ENCODE measurements at places on chromosomes 12 and 14.

- DNase-seq = no peak
Observed at GRCh38 chr12:110638796-110639195, 24.9 kb downstream of the TCTN1 start.

GRCh38 chr12:42421844-42422779 lies 96.1 kb downstream of the PPHLN1 start:
- no peak for DNase-seq

DNA sequence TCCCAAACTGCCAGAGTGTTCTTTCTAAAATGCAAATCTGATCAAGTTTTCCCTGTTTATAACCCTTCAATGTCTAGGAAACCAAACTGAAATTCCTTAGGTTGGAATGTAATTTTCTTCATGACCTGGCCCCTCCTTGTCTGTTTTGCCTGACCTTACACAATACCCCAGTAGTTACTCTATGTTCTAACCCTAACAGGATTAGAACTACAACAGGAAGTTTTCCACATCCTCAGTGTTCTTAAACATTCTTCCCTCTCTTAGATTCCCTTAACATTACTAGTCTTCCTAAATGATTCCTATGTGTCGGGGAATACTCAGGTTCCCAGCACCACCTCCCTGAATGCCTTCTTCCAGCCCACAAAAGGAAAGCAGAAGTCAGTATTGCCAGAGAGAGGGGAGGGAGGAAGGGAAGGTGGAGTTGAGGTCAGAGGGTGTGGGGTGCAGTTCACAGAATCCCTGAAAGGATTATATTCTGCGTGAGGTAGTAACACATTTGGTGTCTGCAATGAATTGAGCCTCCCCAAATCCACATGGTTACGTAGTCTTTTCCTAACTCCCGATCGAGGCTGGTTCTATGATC lies 72.6 kb downstream of the BBS10 start:
- DNase-seq = no peak

DNA sequence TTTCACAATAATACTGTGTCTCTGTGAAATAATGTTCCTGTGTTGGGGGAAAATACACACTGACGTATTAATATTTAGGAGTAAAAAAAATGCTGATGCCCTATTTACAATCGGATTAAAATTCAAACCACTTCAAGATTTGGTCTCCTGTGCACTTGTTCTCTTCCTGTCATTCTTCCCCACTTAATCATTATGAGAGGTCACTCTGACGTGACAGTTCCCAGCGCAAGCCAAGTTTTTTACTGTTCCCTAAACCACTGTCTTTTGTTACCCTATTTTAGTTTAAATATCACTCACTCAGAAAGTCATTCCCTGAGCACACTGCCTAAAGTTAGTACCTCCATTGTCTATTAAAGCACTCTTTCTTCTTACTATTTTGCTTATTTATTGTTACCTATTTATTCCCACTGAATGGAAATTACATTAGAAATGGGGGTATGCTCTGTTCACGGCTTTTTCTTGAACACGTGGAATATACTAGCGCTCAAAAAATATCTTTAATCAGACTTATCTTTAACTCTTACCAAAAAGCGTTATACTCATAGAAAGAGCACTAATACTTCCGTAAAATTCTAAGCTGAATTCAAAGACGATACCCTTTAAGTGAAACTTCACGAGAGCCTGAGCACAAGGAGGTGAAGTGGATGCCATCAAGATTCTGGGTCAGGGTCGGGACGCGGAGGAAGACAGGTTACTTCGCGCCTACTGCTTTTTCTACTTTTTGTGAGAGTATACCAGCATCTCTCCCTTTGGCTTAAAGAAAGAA lies 670 bp upstream of the PSMA3 start:
- DNase-seq = no peak

- peak; percentile 41 for DNase-seq
Observed at GRCh38 chr14:61452452-61452851, 131.1 kb downstream of the PRKCH start.

DNA sequence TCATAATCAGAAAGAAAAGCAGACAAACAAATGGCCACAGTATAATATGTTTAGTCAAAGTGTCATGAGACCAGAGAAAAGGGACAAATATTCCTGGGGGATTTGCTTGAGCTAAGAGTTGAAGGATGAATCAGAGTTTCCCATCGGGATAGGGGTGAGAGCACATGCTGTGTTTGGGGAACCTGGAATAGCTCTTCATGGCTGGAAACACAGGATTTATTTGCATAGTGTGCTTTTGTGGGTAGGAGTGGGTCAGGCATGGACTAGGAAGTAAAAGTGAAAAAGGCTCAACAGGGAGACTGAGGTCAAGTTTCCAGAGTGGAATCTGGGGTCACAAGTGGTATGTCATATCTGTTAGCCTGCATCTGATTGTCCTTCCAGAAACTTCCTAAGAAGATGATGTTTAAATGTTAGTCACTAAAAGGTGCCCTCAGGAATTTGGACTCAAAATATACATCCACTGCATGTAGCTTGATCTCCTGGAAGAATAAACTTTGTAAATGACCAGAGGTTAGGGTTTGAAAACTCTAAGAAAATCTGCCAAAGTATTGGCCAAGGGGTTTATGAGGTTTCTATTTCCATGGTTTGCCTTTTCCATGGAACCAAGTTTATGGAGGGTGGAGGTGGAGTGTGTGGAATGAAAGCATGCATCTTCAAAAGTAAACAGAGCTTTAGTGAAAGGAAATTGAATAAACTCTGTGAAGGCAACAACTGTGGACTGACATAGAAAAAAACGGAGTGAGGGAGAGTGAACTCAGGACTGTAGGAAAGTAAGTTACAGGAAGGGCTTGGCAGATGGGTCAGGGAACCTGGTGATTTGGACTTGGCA lies 344.6 kb downstream of the C12orf75 start:
- DNase-seq = no peak

- no peak for DNase-seq
Observed at GRCh38 chr12:94676031-94676641, 25.8 kb upstream of the TMCC3 start.

DNA sequence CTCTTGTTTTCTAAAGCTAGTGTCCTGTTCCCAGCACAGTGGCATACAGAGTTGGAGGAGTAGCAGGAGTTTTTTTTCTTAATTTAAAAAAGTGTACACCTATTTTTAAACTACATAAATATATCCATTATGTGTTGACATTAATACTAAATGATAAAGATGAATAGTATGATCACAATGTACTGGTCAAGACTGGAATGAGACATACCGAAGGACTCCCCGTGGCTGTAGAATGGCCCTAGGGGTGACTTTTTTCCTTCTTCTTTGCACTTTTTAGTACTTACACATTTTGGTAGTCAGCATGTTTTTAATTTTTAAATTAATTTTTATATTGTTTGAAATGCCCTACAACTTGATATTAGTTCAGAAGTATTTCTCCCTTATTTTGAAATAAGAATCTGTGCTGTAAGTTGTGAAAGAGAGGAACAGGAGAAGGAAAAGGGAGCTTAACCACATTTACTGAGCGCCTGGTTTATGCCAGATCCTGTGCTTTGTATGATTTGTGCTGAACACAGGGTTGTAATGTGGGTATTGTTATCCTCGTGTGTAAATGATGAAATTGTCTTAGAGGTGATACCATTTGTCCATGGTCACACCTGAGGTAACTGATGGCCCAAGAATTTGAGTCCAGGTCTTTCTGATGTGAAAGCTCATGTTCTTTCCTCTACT lies 136.5 kb downstream of the TGFB3 start:
- DNase-seq = no peak

DNA sequence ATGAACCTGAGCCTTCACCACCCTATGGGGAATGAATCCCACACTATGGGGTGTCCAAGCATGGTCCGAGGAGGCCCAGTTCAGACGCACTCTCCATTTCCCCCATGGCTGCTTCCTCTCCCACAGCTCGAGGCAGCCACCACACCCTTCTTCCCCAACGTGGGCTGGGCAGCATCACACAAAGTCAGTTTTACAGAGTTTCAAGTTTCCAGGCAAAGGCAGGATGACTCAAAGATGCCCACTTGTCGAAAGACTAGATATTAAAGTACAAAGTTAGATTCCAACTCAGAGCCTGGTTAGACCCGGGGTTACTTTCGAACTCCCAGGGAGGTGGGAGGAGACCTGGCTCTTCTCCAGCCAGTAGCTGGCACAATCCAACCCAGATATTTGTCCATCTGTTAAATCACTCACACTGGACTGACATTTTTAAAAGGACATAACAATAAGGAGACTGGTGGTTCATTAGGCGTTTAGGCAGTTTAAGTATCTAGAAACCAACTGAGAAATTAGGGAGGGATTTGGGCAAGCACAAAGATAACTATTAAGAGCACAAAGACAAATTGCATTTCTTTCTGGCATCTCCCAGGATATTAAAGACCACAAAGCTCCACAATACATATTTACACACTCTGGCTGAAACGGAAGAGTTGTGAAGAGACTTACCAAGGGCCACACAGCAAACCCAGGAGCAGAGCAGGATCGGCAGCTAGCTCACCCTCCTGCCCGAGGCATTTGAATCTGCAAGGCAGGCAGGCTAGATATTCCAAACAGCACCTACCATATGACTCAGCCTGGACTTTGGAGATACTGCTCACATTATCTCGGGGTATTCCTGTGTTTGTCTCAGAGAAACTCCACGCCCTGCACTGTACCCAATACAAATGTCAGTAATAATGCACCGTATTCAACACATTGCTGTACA lies 34.8 kb downstream of the TMCC3 start:
- DNase-seq = no peak

DNA sequence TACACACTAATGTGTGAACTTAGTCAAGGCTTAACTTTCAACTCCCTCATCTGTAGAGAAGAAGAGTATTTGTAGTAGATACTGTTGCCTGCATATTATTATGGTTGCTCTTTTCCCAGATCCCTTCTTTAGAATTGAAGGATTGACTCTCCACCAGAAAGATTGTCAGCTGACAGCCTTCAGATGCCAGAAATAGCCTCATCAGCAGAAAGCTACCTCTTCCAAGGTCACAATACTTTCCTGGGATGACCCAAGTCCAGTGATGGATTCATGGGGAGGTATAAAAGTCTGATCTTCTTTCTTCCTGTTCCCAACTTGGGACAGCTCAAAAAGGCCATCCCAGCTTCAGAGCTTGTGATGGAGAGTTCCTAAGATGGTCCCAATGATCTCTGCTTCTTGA lies 78.2 kb downstream of the TBX5 start:
- no peak for DNase-seq

GRCh38 chr12:31928246-31929026 lies 30.8 kb upstream of the RESF1 start:
- DNase-seq = peak; percentile 12

DNA sequence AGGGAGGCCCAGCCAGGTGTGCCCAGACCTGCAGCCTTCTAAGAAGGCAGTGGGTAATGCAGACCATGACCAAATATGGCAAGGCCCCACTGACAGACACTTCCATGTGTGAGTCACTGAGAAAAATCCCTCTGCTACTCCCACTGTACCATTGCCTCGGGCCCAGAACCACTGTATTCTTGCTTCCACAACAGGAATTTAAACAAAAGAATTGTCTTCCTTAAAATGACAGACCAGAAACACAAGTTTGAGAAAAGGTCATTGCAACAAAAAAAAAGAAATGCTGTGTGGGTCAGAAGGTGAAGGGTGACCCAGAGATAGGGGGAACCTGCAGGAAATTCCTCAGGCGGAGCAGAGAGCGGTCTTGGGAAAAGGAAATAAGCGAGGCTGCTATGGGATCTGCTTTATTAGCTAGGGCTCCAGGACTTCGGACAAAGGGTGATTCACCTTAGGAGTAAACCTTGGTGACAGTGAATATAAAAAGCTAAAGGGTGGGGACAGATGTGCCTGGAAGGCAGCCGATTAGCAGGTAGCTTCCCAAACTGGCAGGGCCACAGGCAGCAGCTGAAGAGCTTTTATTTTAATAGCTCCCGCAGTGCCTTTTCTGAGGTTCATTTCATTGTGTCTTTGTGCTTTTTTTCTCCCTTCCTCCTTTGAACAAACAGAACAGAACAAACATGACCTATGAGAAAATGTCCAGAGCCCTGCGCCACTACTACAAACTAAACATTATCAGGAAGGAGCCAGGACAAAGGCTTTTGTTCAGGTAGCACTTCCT lies 185.3 kb upstream of the BCL2L14 start:
- DNase-seq = no peak

DNA sequence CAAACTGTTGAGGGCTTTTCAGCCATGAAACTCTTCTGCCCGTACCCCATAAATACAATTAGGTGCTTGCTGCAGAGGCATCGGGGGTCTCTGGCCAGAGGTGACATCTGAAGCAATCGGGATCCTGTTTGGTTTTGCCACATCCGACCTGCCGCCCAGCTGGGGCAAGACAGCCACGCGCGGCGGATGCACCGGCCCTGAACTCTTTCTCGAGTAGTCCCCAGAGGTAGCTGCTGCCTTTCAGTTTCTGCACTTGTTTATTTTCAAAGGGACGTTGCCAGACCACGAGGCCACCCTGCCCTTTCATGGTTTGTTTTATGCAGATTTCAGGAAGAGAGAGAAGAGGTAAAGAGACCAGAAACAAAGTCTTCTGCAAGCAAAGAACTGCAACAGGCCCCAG lies 10.6 kb upstream of the MLXIP start:
- no peak for DNase-seq

DNA sequence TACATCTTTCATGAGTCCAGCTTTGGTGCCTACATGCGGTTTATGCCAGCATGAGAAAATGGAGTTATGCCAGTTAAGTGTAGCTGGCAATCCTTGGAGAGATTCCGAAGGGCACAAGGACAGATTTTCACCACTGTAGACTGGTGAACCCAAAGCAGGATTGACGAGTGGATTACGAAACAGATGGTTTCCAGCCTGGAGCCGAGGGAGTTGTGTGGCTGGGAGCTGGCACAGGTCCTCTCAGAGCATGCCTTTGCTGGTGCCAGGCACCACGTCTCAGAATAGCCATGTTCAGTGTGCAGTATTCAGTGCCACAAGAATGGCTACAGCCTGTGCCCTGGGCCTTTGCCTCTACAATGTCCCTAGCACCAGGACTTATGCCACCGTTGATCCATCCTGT lies 13.2 kb downstream of the KCNH3 start:
- no peak for DNase-seq

- DNase-seq = no peak
Observed at GRCh38 chr12:114780746-114781399, 96.9 kb upstream of the TBX3 start.

GRCh38 chr12:68589194-68589593 lies 21.5 kb upstream of the RAP1B start:
- no peak for DNase-seq

GRCh38 chr14:28661171-28661772 lies 105.3 kb upstream of the FOXG1 start:
- no peak for DNase-seq

- DNase-seq = no peak
Observed at GRCh38 chr12:105492591-105493545, 162.4 kb downstream of the C12orf75 start.

- DNase-seq = no peak
Observed at GRCh38 chr12:29799591-29799990, 15.8 kb upstream of the TMTC1 start.
